ENCODE measurements at places on chromosomes 5 and 9.
A peak's percentile ranks its signal among the peaks of the same experiment; 100 is the strongest.

DNA sequence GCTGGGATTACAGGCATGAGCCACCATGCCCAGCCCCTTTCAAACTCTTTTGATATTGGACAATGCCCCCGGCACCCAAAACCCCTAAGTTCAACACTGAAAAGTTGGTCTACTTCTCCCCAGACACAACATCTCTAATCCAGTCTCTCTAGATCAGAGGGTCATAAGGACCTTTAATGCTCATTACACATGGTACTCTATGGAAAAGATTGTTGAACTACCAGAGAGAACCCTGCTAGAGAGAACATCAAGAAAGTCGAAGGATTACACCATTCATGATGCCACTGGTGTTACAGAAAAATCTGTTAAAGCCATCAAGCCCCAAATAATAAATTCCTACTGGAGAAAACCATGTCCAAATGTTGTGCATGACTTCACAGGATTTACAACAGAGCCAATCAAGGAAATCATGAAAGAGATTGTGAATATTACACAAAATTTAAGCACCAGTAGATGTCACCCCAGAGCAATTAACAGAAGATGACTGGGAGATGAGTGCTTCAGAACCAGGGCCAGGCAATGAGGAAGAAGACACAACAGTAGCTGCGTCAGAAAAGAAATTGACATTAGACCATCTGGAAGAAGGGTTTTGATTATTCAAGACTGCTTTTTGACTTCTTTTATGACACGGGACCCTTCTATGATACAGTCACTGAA is 28.3 kb upstream of the NIPAL4 start:
- H3K36me3 ChIP-seq: no peaks in the 10 kb centered on the region
- H3K27ac ChIP-seq: no peak overlapping the region
- DNase-seq: no peak
- no peaks in the 10 kb centered on the region for H3K4me1 ChIP-seq
- H3K27me3 ChIP-seq: no peaks in the 10 kb centered on the region

DNA sequence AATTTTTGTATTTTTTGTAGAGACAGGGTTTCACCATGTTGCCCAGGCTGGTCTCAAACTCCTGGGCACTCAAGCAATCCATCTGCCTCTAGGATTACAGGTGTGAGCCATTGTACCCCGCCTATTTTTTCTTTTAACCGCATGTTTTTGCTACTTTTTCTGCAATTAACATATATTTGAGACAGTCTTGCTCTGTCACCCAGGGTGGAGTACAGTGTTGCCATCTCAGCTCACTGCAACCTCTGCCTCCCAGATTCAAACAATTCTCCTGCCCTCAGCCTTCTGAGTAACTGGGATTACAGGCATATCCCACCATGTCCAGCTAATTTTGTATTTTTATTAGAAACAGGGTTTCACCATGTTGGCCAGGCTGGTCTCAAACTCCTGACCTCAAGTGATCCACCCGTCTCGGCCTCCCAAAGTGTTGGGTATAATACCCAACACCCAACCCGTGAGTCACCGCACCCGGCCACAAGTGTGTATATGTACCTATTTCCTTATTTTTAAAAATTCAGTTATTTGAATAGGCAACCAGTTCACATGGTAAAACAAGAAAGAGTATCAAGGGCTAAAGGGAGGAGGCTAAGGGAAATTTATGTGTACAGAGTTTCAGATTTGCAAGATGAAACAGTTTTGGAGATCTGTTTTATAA is 13.3 kb downstream of the PHAX start:
- H3K36me3 ChIP-seq: no peaks in the 10 kb centered on the region
- DNase-seq: no peak
- no peaks in the 10 kb centered on the region for H3K27me3 ChIP-seq
- no peak overlapping the region for H3K4me3 ChIP-seq
- no peak overlapping the region for H3K27ac ChIP-seq

DNA sequence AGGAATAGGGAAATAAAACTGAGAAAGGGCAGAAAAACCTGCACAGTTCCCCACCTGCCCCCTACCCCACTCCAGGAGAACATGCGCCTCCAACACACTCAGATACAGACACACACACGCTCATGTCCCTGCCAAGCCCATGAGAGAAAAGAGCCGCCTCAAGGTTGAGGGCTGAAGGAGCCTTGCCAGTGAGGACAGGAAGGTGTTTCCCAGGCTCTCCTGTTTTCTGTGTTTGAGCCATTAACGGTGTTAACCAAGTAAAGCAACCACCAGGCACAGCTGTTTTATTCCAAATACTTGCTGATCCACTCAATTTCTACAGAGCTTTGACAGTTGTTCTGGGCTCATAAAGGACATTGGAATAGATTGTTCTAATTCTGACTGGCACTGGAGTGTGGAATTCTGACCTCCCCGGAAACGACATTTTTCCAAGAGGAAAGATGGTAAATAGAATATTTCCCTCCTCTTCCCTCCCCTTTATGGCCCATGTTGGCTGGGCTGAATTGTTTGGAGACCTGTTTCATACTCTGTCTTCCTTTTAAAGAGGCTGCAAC is 238.0 kb downstream of the DMAC1 start:
- no peak overlapping the region for H3K27ac ChIP-seq
- no peak for DNase-seq
- no peaks in the 10 kb centered on the region for H3K27me3 ChIP-seq
- peaks cover 8% of the 10 kb centered on the region for H3K4me1 ChIP-seq

- H3K27me3 ChIP-seq: no peaks in the 10 kb centered on the region
- peaks cover 21% of the 10 kb centered on the region for H3K4me1 ChIP-seq
- H3K36me3 ChIP-seq: peaks cover 58% of the 10 kb centered on the region
- no peak for DNase-seq
These were observed 21.0 kb downstream of the STOM start for GRCh38 chr9:121349009-121349408.

DNA sequence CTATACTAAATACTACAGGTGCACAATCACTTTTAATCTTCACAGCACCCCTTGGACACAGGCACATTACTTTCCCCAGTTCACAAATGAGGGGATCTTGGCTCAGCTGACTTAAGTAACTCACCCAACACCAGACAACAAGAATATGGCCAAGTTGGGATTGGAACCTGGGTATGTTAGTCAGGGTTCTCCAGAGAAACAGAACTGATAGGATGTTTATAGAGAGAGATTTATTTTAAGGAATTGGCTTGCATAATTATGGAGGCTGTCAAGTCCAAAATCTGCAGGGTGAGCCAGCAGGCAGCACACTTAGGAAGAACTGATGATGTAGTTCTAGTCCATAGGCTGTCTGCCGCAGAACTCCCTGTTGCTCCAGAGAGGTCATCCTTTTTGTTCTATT is 312.9 kb downstream of the MAN2A1 start:
- no peak overlapping the region for H3K27ac ChIP-seq
- H3K36me3 ChIP-seq: no peaks in the 10 kb centered on the region
- no peaks in the 10 kb centered on the region for H3K27me3 ChIP-seq
- H3K4me3 ChIP-seq: no peak overlapping the region
- peaks cover 3% of the 10 kb centered on the region for H3K4me1 ChIP-seq

- no peaks in the 10 kb centered on the region for H3K27me3 ChIP-seq
- H3K4me1 ChIP-seq: no peaks in the 10 kb centered on the region
- DNase-seq: no peak
- H3K36me3 ChIP-seq: no peaks in the 10 kb centered on the region
These were observed 177.0 kb upstream of the PTGER4 start for GRCh38 chr5:40502736-40503135.

GRCh38 chr9:132486706-132487350 is 76.8 kb downstream of the CFAP77 start:
- no peak overlapping the region for H3K4me3 ChIP-seq
- H3K4me1 ChIP-seq: no peaks in the 10 kb centered on the region
- no peaks in the 10 kb centered on the region for H3K36me3 ChIP-seq
- DNase-seq: peak; percentile 83
- no peak overlapping the region for H3K27ac ChIP-seq

DNA sequence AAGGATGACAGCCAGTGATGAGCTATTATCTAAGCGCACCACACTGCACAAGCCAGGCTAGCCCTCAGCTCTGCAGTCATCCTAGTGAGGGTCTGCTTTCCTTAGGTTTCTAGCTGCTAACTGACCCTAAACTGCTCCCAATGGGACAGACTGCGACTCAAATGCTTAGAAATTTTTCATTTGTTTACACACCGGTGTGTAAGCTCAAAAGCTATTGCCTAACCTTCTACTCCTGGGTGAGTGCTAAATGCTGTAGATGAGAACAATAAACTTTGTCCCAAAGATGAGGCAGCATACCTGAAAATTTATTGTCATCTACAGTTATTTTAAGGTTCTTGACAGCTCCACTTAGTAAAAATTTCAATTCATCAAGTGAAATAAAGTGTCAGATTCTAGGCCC is 311.4 kb downstream of the TMEM167A start:
- no peaks in the 10 kb centered on the region for H3K36me3 ChIP-seq
- no peak overlapping the region for H3K27ac ChIP-seq
- H3K27me3 ChIP-seq: no peaks in the 10 kb centered on the region
- no peak overlapping the region for H3K4me3 ChIP-seq

DNA sequence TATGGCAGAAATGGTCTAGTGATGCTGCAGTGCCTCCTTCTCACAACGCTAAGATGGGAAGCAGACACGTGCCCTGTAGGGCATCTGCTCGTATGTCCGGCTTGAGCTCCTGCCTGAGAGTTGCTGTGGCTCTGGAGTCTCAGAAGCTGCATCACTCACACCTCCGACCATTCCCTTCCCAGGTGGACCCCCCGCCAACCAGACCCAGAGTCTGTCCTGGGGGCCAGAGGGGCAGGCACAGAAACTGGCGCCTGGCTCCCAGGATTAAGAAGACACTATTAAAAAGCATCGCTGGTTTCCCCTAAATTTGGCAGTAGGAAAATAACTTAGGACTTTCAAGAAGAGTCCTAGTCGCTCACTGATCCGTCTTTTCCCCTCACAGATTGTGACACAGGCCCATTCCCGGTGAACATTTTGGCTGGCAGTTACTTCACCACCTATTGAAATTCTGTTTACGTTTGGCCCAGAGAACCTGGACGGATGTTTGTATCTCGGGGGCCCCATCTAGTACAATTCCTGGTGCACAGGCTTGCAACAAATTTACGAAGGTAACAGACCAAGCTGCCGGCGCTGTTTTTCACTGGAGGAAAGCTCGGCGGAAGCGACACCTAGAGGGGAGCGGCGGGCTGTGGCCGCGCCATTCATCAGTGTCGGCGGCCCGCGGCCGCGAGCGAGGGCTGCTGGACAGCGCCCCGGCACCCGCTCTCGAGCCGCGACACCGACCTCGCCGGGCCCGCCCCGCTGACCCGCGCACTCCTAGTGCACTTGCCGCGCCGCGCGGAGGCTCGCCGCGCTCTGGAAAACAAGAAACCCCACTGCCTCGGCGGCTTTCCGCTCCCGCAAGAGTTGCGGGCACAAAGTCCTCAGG is 1.6 kb downstream of the FSTL4 start:
- H3K36me3 ChIP-seq: no peaks in the 10 kb centered on the region
- no peak overlapping the region for H3K4me3 ChIP-seq
- no peak overlapping the region for H3K27ac ChIP-seq
- DNase-seq: peak; percentile 84
- H3K4me1 ChIP-seq: no peaks in the 10 kb centered on the region

DNA sequence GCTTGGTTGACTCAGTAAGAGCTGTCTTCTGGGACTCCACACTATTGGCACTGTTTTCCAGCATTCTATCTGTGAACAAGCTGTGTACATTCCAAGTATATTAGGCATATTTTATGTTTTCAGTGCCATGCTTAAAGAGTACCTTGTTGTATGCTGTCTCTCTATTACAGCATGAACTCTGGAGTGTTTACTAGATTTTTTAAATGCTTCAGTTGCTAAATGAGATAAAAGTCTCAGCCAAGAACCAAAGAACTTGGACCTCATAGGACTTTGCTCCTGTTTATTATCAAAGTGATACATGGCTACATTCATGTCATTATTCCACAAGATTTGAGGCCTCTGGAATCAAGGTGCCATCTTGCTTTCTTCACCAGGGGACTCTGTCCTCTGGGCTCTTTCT is 167.2 kb downstream of the C9orf152 start:
- DNase-seq: no peak
- peak overlapping the region; percentile 49 for H3K27ac ChIP-seq
- H3K27me3 ChIP-seq: no peaks in the 10 kb centered on the region
- no peak overlapping the region for H3K4me3 ChIP-seq
- no peaks in the 10 kb centered on the region for H3K36me3 ChIP-seq
- no peaks in the 10 kb centered on the region for H3K4me1 ChIP-seq

GRCh38 chr5:10981932-10982331 is 220.9 kb upstream of the DAP start:
- H3K4me1 ChIP-seq: no peaks in the 10 kb centered on the region
- DNase-seq: no peak
- no peaks in the 10 kb centered on the region for H3K36me3 ChIP-seq
- no peak overlapping the region for H3K4me3 ChIP-seq
- no peaks in the 10 kb centered on the region for H3K27me3 ChIP-seq

- H3K4me1 ChIP-seq: no peaks in the 10 kb centered on the region
- H3K4me3 ChIP-seq: no peak overlapping the region
- H3K36me3 ChIP-seq: no peaks in the 10 kb centered on the region
These were observed 208.1 kb upstream of the PIK3R1 start for GRCh38 chr5:68007451-68007850.

DNA sequence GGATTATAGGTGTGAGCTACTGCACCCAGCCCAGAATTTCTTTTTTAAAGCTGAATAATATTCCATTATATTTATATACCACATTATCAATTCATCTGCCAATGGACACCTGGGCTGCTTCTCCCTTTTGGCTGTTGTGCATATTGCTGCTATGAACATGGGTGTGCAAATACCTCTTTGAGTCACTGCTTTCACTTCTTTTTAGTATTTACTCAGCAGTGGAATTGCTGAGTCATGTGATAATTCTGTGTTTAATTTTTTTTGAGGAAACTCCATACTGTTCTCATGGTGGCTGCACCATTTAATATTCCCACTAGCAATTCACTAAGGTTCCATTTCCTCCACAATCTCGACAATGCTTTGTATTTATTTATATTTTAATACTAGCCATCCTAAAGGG is 36.1 kb upstream of the KIF4B start:
- no peak for DNase-seq
- no peaks in the 10 kb centered on the region for H3K4me1 ChIP-seq
- no peaks in the 10 kb centered on the region for H3K36me3 ChIP-seq
- H3K27ac ChIP-seq: no peak overlapping the region

- no peak overlapping the region for H3K4me3 ChIP-seq
- no peak overlapping the region for H3K27ac ChIP-seq
- H3K27me3 ChIP-seq: no peaks in the 10 kb centered on the region
- no peak for DNase-seq
- no peaks in the 10 kb centered on the region for H3K36me3 ChIP-seq
- H3K4me1 ChIP-seq: peaks cover 11% of the 10 kb centered on the region
These were observed 274.5 kb downstream of the GADD45G start for GRCh38 chr9:89879276-89879675.
